ENCODE measurements at places on chromosomes 2 and 18. TPM values are rescaled to one million over a fixed set of nuclear protein-coding genes. Genes with fewer than 3 reads are reported as not detected.

DNA sequence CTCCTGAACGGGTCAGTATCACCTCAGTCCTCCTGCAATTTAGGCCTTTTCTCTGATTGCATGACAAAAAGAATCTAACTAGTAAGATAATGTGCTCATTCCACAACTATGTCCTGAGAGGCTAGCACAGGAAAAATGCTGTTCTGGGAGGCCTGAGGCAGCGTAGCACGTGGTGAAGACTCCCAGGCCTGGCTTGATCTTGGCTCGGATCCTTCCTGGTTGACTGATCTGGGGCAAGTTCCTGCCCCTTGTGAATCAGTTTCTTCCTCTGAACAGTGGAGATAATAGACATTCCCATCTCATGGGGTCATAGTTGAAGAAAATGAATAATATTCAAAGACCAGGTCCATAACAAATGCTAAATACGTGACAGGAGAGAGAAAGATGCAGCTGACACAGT, 12.3 kb downstream of the FBLN7 start:
- DNase-seq: no peak

DNA sequence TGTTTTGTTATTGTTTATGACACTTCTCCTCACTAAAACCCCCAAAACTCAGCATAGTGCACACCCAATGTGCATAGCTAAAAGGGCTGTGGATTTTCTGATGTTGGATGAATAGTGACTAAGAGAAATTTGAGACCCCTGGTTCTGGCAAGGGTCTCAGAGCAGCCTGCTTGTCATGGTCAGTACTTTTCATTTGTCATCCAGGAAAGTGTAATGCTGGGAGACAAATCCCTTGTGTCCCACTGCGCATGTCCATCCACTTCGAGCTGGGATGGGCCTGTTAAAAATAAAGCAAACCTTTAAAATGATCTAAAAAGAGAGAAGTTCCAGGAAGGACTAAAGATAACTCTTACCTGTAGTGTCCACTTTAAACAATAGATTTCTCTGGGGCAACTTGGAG, 46.9 kb upstream of the LYPD1 start:
- DNase-seq: no peak

GRCh38 chr2:39416140-39416539, 20.9 kb downstream of the MAP4K3 start:
- DNase-seq: no peak

GRCh38 chr2:11507517-11507916, 26.3 kb upstream of the GREB1 start:
- DNase-seq: no peak

- no peak for DNase-seq
Observed at GRCh38 chr2:144595686-144596072, 75.8 kb upstream of the ZEB2 start.

DNA sequence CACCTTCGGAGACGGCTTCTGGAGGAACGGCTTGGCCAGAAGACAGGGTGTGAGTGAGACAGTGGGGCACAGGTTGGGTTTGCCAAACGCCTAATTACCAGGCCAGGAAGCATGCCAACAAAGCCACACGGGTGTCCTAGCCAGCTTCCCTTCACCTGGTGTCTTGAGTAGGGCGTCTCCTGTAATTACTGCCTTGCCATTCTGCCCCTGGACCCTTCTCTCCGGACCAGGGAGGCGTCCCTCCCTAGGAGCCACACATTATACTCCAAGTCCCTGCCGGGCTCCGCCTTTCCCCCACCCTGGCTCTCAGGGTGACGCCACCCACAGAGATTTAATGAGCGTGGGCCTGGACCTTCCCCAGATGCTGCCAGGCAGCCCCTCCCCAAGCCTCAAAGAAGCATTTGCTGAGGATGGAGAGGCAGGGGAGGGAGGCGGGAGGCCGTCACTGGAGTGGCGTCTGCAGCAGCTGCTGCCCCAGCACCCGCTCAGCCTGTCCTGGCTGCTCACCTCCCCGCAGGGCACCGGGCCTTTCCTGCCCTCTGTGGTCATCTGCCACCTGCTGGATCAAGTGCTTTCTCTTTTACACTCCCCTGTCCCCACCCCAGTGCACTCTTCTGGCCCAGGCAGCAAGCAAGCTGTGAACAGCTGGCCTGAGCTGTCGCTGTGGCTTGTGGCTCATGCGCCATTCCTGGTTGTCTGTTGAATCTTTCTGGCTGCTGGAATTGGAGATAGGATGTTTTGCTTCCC, 20.7 kb downstream of the FOSL2 start:
- no peak for DNase-seq

GRCh38 chr2:28292491-28292890, 100.2 kb upstream of the FOSL2 start:
- no peak for DNase-seq

DNA sequence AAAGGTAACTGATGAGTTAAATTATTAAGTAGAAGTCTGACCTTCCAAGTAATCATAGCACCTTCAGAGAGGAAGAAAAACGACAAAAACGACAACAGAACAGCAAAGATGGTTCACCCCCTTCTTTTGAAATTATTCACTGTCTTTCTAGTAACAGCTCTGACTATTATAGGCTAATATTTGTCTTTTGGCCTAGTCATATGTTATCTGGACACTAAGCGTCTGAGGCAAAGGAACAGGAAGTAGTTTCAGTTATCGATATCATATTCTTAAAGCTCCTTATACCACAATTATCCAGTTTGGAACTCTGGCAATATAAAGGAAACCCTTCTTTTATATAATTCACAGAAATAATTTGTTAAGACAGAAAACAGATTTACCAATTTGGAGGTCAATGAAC, 27.6 kb upstream of the SLC40A1 start:
- no peak for DNase-seq

- no peak for DNase-seq
Observed at GRCh38 chr2:67752969-67753368, 309.8 kb downstream of the C1D start.

DNA sequence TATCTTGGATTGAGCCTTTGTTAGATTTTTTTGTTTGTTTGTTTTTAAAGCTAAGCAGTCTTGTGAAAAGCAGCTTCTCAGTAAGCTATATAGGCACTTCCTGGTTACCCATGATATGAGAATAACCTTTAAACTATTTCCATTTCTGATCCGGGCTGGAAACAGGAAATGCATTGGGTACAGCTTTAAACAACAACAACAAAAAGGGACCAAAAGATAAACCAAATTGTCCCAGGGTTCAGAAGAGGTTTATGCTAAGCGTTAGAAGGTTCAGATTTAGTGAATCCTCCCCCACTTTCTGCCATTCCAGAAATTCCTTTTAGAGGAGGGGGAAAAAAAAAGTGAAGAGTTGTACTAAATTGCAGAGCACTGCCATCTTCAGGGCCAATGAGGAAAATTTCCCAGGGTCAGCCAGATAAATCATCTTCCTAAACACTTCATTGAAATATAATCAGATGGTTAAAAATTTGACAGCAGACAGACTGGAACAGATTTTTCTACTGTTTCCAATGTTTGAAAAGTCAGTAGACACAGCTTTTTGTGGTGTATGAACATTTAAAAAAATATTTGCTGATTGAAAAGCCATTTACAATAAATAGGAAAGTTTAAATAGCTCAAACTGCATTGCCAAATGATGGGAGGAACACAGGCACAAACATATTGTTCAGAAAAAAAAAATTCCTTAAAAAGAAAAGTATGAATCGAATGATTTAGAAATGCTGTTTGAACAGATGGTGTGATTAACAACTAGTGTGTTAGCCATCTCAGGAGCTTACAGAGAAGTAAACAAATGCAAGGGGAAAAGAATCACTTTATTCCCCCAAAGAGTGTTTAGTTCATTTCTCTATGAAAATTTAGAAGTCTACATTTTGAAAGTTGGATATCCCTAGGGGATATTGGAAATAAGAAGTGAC, 189.9 kb upstream of the TANK start:
- no peak for DNase-seq

GRP gene
- total RNA-seq: 0.74 TPM

TUBB8B gene
- total RNA-seq: 0.35 TPM

RBFA gene
- total RNA-seq: 11.3 TPM

C2orf66 gene
- 0.09 TPM for total RNA-seq

NT5C1B gene
- not detected for total RNA-seq
